ENCODE measurements at places on chromosomes 6 and 20. TPM values are rescaled to one million over a fixed set of nuclear protein-coding genes. Genes with fewer than 3 reads are reported as not detected.

DNA sequence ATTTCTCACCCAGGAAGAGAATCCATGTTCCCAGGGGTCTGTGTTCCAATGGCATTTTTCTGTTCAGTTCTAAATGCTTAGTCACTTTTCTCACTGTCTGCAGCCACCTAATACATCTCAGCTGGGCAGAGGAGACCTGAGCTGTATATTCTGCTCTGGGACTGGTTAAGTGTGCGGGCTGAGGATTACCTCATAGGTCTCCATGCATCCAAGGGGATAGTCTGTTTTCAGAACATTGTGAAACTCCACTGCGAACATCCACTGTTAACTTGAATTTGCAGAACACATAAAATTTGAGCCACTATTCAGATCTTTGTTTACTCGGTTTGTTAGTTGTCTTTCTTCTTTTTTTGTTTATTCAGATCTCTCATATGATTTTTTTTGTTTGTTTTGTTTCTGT is 947.1 kb downstream of the TFAP2A start:
- no peaks in the 10 kb centered on the region for H3K4me1 ChIP-seq
- H3K27ac ChIP-seq, result no peak overlapping the region
- DNase-seq, result no peak
- no peaks in the 10 kb centered on the region for H3K27me3 ChIP-seq

GRCh38 chr20:2137552-2138201 is 36.0 kb downstream of the STK35 start:
- H3K4me3 ChIP-seq, result no peak overlapping the region
- peaks cover 20% of the 10 kb centered on the region for H3K36me3 ChIP-seq
- DNase-seq, result no peak

DNA sequence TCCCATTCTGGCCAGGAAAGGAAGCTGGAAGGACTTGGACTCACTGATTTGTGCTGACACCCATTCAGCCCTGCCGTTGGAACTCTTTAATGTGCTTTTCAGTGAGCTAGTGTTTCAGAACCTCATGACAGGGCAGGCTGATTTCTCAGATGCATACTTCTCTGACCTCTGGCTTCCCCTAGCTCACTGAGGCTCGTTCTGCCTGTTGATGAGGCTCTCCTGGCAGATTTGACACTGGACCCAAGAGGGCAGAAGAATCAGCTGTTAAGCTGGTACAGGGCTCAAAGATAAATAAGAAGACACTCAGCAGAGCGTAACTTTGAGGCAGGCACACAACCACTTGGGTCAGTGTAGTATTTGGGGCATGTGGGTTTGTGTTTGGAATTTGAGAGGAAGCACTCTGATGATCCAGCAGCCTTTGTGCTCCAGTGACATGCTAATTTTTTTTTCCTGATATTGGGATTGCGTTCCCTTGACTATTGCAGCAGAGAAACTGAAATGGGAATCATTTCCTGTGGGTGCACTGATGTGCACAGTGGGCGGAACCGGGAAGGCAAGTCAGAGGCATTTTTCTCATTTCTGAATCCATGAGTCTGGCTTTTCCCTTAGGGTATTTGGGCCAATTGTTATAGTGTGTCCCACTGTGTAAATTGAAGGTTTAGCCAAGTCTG is 80.2 kb downstream of the CARMIL1 start:
- H3K27me3 ChIP-seq, result no peaks in the 10 kb centered on the region
- H3K27ac ChIP-seq, result no peak overlapping the region
- H3K4me3 ChIP-seq, result no peak overlapping the region
- DNase-seq, result no peak

DNA sequence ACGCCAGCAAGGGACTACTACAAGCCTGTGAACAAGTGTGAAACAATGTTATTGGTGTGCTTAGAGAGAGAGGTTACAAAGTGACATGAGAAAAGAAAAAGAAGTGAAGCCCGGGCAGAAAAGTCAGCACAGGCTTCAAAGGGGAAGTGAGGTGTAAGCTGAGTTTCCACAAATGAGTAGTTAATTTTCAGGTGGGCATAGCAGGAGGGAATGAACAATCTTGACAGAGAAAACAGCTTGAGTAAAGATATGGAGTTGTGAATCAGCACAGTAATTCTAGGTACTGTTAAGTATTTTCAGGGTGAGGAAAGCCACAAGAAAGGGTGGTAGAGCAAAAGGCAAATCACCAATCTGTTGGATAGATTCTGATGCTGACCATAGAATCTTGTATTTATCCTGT is 4.3 kb downstream of the KCNQ5 start:
- H3K4me1 ChIP-seq, result peaks cover 63% of the 10 kb centered on the region
- H3K27ac ChIP-seq, result no peak overlapping the region
- H3K27me3 ChIP-seq, result no peaks in the 10 kb centered on the region
- no peak overlapping the region for H3K4me3 ChIP-seq

DNA sequence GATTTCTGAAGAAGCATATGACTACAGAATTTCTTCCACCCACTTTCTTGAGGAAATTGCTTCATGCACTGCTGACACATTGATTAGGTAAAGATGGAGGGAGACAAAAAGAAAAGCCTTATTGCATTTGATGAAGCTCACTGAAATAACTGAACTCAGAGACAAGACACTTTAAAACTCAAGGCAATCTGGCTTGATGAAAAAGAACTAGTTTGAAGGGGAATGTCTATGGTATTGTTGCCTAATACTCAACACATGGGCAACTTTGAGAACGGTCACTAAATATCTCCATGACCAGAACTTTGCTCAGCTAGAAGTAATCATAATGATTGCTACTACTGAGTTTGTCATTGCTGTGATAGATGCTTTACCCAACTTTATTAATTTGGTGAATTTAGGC is 38.1 kb downstream of the HTR1B start:
- no peaks in the 10 kb centered on the region for H3K27me3 ChIP-seq
- H3K4me3 ChIP-seq, result no peak overlapping the region
- H3K36me3 ChIP-seq, result no peaks in the 10 kb centered on the region
- no peak for DNase-seq
- H3K4me1 ChIP-seq, result no peaks in the 10 kb centered on the region

GRCh38 chr6:127635091-127635490 is 58.1 kb downstream of the C6orf58 start:
- no peak overlapping the region for H3K27ac ChIP-seq
- no peaks in the 10 kb centered on the region for H3K4me1 ChIP-seq

DNA sequence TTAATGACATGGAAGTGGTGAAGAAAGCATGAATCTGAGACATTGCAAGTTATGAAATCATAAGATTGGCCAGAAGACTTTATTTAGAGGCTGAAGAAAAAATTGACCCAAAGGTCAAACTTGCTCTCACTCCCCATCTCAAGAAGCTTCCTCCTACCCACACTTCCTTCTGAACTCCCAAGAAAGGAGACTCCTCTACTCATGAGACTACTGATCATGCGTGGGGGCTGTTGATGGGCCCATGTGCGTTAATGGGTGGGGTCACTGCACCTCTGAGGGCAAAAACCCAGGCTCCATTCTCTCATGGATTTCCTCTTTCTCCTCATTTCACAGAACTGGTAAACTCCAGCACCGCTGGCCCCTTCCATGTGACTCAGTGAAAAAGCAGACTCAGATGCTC is 470.6 kb upstream of the ARID1B start:
- DNase-seq, result no peak
- H3K27ac ChIP-seq, result no peak overlapping the region
- H3K36me3 ChIP-seq, result no peaks in the 10 kb centered on the region
- H3K4me1 ChIP-seq, result no peaks in the 10 kb centered on the region

GRCh38 chr20:33284284-33284683 is 1.3 kb downstream of the BPIFB1 start:
- no peak overlapping the region for H3K27ac ChIP-seq
- no peak for DNase-seq
- no peak overlapping the region for H3K4me3 ChIP-seq
- peaks cover 6% of the 10 kb centered on the region for H3K27me3 ChIP-seq
- no peaks in the 10 kb centered on the region for H3K36me3 ChIP-seq
- no peaks in the 10 kb centered on the region for H3K4me1 ChIP-seq

GRCh38 chr6:28764014-28764723 is 159.6 kb downstream of the TRIM27 start:
- H3K27ac ChIP-seq, result no peak overlapping the region
- peaks cover 77% of the 10 kb centered on the region for H3K27me3 ChIP-seq
- peaks cover 3% of the 10 kb centered on the region for H3K4me1 ChIP-seq
- no peak overlapping the region for H3K4me3 ChIP-seq

GRCh38 chr20:16926626-16927430 is 178.7 kb downstream of the OTOR start:
- H3K4me1 ChIP-seq, result no peaks in the 10 kb centered on the region
- no peak overlapping the region for H3K27ac ChIP-seq
- peaks cover 2% of the 10 kb centered on the region for H3K27me3 ChIP-seq
- DNase-seq, result no peak
- peaks cover 1% of the 10 kb centered on the region for H3K36me3 ChIP-seq

- H3K27me3 ChIP-seq, result no peaks in the 10 kb centered on the region
- no peak overlapping the region for H3K27ac ChIP-seq
- H3K36me3 ChIP-seq, result no peaks in the 10 kb centered on the region
- DNase-seq, result no peak
Observed at GRCh38 chr6:5208057-5208456, 52.7 kb downstream of the LYRM4 start.

DNA sequence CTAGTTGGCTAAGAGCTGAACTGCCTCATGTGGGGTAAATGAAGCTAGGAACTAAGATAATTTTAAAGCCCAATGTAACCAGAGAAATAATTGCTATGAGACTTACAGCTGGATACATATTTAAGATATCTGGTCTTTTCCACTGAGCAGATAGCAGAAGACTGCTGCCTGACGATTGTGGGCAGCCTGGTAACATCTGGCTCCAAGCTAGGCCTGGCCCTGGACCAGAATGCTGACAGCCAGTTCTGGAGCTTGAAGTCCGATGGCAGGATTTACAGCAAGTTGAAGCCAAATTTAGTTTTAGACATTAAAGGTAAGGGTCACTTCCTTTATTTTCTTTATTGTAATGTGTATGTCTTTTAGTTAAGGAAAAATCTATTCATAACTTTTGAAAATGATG is 65.7 kb downstream of the RTN4IP1 start:
- peaks cover 15% of the 10 kb centered on the region for H3K36me3 ChIP-seq
- H3K4me3 ChIP-seq, result no peak overlapping the region
- DNase-seq, result no peak
- no peaks in the 10 kb centered on the region for H3K27me3 ChIP-seq
- peaks cover 2% of the 10 kb centered on the region for H3K4me1 ChIP-seq
- no peak overlapping the region for H3K27ac ChIP-seq

GRCh38 chr6:148212366-148212765 is 130.3 kb upstream of the SASH1 start:
- no peak overlapping the region for H3K27ac ChIP-seq
- H3K27me3 ChIP-seq, result peaks cover 48% of the 10 kb centered on the region
- DNase-seq, result no peak

DNA sequence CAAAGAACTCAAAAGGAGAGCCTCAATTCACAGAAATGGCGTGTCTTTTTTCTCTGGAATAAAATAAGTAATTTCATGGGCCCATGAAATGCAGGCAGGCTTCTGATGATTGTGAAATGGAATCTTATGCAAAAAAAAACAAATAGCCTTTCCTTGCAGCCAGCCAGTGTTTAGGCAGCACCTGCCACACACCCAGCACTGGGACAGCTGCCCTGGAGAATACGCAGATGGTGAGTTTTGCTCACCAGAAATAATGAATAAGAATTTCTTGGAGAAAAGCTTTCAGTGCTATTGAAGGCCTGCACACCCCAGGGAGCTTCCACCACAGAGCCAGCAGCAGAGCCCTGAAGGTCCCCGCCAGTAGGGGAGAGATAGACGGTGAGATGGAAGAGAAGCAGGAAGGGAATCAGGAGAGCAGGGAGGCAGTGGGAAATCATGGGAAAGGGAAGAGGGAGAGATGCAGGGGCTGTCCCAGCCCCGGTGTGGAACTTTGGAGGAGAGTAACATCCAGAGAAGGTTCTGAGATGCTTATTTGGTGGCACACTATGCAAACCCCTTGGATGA is 54.9 kb downstream of the PXDC1 start:
- H3K4me3 ChIP-seq, result no peak overlapping the region
- no peak overlapping the region for H3K27ac ChIP-seq
- no peaks in the 10 kb centered on the region for H3K36me3 ChIP-seq
- peaks cover 2% of the 10 kb centered on the region for H3K27me3 ChIP-seq
- no peak for DNase-seq

DNA sequence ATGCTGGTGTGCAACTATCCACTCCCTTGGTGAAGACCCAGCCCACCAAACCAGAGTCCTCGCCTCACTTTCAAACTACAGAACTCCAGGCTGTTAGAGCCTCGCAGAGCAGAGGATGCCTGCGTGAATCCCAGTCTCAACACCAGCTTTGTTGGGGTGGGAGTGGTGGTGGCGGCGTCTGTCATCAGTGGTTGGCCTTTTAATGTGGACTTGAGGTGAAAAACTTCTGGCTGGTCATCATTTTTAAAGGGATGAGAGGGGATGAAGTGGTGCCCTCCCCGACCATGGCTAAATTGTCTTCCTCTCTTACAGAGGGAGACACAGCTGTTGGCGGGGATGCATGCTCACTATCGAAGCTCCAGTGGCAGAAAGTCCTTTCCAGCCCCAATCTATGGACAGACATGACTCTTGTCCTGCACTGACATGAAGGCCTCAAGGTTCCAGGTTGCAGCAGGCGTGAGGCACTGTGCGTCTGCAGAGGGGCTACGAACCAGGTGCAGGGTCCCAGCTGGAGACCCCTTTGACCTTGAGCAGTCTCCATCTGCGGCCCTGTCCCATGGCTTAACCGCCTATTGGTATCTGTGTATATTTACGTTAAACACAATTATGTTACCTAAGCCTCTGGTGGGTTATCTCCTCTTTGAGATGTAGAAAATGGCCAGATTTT is 54.9 kb downstream of the EZR start:
- peaks cover 4% of the 10 kb centered on the region for H3K36me3 ChIP-seq
- no peaks in the 10 kb centered on the region for H3K4me1 ChIP-seq
- H3K27me3 ChIP-seq, result no peaks in the 10 kb centered on the region
- DNase-seq, result no peak

DNA sequence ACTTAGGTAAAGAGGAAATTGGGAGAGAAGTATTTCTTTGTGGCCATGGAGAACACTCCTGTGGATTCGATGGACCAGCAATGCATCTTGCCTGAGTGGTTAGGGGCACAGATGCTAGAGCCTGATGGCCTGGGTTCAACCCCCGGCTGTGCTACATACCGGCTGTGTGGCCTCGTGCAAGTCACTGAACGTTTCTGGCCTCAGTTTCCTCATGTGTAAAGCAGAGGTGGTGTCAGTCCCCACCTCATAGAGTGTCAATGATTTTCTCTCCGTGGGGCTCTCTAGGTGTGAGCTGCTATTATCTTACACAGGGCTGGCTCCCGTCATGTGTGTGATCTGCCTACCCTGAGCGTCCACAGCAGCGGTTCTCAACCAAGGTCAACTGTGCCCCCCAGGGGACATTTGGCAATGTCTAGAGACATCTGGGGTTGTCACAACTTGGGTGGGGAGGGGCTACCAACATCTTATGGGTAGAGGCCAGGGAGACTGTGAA is 50.0 kb upstream of the PTPN1 start:
- no peak for DNase-seq
- peaks cover 11% of the 10 kb centered on the region for H3K27me3 ChIP-seq
- H3K27ac ChIP-seq, result no peak overlapping the region
- no peak overlapping the region for H3K4me3 ChIP-seq
- H3K36me3 ChIP-seq, result no peaks in the 10 kb centered on the region

GRCh38 chr20:63009045-63009961 is 2.5 kb upstream of the BHLHE23 start:
- peaks cover 74% of the 10 kb centered on the region for H3K27me3 ChIP-seq
- H3K27ac ChIP-seq, result no peak overlapping the region
- H3K4me3 ChIP-seq, result peak overlapping the region; percentile 96
- peak; percentile 89 for DNase-seq
- peaks cover 18% of the 10 kb centered on the region for H3K4me1 ChIP-seq
- H3K36me3 ChIP-seq, result peaks cover 19% of the 10 kb centered on the region

The DZANK1 gene
- 3.4 TPM for total RNA-seq

The ZKSCAN3 gene
- 11.1 TPM for total RNA-seq

The FOXS1 gene
- total RNA-seq, result not detected

The CD109 gene
- 0.41 TPM for total RNA-seq

The PHF1 gene
- total RNA-seq, result 213 TPM

The BACH2 gene
- 126 TPM for total RNA-seq

The RNF182 gene
- not detected for total RNA-seq

The FAM83B gene
- total RNA-seq, result not detected

The SLC22A16 gene
- not detected for total RNA-seq

All from naive thymus-derived CD8-positive, alpha-beta T cell (primary cell).